ENCODE measurements at places on chromosomes 7 and 10. TPM values are rescaled to one million over a fixed set of nuclear protein-coding genes. Genes with fewer than 3 reads are reported as not detected.

DNA sequence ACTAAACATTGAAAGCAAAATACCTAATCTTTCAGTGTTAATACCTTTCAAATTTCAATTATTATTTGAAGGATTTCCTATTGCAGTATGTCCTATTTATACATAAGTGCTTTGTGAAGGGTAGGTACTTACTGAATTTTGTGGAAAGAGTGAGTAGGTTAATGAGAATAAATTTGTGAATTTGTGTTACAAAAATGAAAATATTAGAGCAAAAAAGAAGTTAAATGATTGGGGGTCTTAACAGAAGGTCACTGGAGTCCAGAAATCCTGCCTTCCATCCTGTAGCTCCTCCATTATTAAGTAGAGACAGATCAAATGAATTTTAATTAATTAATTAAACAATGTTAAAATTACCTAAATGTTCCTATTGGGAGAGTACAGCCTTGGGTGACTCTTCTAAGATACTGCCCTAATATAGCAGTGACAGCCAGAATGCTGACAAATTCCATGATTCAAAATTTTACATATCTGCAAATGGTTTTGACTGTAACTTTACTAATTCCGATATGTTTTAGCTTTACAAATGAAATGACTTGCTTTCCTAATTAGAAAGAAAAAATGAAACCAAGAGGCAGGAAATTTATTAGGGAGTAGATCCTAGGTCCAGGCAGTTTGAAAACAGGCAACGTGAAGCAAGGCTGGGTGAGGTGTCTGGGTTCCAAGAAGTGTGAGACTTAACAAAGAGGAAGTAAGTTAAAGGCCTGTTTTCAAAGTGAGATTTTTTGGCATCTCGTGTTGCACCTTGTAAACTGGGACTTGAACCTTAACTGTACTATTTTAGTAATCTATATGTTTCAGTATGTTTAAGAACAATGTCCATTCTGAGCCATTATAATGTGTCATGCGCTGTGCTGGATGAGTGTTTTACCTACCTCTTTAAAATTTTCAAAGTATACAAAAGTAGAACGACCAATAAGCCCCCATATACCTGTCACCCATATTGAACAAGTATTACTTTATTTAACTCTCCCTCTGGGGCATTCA lies 1.5 kb downstream of the PIK3CG start:
- DNase-seq = no peak

DNA sequence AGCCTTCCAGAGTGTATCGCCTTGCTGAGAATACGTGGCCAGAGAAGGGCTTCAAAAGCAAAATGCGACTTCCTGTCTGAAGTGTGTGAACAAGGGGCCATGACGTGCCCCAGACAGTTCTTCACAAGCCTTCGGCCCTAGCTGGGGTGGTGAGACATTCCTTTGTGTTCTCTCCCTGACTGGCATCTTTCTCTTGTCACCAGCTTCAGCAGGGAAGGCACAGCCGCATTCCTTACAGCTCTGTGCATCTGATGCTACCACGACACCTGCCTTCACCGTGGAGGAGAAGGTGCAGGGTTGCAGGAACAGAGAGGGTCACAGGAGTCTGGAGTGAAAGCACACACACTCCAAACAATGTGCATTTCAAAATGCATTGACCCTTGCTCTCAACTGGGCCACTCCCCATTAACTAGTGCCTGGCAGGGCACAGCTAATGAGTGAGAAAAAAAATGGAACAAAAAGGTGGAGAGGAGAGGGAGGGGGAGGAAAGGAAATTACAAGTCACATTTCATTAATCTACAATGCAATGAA lies 93.4 kb downstream of the GPR26 start:
- no peak for DNase-seq

DNA sequence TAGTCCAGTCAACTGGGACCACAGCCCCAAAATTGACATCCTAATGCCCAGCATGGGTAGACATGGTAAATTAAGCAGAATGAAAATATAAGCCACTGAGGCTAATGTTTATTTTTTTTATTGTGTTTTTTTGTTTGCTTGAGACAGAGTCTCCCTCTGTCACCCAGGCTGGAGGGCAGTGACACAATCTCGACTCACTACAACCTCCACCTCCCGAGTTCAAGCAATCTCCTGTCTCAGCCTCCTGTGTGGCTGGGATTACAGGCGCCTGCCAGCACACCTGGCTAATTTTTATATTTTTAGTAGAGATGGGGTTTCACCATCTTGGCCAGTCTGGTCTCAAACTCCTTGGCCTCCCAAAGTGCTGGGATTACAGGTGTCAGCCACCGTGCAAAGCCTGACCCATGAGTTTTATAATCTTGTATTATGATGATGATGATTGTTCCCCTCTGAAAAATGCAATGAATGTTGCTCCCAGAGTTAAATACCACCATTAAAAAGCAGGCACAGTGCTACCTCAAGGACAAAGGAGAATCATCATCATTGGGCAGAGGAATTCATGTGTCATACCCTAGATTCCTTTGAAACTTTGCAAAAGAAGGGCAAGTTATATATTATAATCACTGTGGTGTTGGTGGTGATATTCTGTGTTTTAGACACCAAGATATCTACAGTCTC lies 228.0 kb downstream of the PARD3 start:
- no peak for DNase-seq

DNAJB12 gene
- 48.1 TPM for total RNA-seq

GRCh38 chr10:25839683-25840082 lies 94.3 kb upstream of the MYO3A start:
- DNase-seq = no peak

HHEX gene
- total RNA-seq = 10.6 TPM

NUTM2A gene
- total RNA-seq = 1.3 TPM

PIP gene
- total RNA-seq = 1.6 TPM

GRCh38 chr10:35572583-35572982 lies 32.6 kb upstream of the GJD4 start:
- DNase-seq = no peak

DNA sequence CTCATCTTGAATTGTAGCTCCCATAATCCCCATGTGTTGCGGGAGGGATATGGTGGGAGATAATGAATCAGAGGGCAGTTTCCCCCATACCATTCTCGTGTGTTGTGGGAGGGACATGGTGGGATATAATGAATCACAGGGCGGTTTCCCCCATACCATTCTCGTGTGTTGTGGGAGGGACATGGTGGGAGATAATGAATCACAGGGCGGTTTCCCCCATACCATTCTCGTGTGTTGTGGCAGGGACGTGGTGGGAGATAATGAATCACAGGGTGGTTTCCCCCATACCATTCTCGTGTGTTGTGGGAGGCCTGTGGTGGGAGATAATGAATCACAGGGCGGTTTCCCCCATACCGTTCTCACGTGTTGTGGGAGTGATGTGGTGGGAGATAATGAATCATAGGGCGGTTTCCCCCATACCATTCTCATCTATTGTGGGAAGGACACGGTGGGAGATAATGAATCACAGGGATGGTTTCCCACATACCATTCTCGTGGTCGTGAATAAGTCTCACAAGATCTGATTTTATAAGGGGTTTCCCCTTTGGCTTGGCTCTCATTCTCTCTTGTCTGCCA lies 271.0 kb downstream of the MAD1L1 start:
- DNase-seq = no peak

CTAGE15 gene
- total RNA-seq = not detected

GRCh38 chr7:143285806-143286521 lies 1.2 kb downstream of the TMEM139 start:
- DNase-seq = no peak

GRCh38 chr10:96996275-96996965 lies 164.3 kb downstream of the LCOR start:
- no peak for DNase-seq

GRCh38 chr10:122185643-122186042 lies 85.5 kb upstream of the BTBD16 start:
- no peak for DNase-seq

DNA sequence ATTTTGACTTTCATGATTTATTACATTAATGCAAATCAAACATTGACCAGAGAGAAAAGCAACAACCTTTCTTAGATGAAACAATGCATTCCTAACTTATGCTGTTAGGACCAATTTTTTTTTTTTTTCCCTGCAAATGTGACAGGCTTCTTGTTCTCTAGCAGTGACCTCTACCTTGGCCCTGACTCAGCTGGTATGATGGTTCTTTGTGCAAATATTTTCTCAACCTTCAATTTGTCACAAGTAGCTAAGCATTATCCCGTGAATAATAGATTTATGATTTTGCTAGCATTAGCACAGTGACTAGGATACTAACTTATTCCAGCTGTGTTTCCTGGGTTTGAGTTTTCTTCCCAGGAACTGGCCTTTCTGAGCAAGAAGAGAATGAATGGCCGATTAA lies 64.9 kb downstream of the PPP1R9A start:
- no peak for DNase-seq

DNA sequence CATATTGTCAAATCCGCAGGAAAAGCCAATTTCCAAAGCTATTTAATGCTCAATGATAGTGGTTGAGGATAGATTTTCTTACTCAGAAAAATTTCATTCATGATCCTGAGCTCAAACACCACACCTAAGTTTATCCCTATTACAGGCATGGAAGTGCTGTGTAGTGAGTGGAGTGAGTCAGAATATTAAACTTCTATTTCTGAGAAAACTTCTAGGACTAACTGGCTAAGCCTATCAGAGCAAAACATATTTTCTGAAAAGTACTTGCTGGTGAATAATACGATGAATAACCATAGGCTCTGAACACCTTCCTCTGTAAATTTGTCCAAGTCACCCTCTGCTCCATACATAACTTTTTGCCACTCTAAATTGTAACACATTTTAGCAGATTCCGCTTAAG lies 221.5 kb downstream of the SUGCT start:
- DNase-seq = no peak

GRCh38 chr7:142303650-142304049 lies 45.8 kb upstream of the PRSS58 start:
- no peak for DNase-seq

DNA sequence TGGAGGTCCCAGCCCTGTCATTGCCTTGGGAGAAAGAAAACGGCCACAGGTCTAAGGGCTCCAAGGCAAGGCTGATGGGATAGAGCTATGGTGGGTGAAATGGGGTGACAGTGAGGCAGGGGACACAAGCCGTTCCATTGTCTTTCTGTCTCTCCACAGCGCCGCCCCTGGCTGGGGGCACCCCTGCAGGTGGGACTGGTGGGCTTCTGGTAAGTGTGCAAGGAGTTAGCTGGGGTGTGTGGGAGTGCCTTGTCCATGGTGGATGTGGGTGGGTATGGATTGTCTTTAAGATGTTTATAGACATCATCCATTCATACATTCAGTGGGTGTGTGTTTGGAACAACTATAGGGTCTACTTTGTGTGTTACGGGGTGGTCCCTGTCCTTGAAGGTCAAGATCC lies 7.5 kb downstream of the SFXN3 start:
- no peak for DNase-seq

R3HCC1L gene
- total RNA-seq = 12.2 TPM

DNA sequence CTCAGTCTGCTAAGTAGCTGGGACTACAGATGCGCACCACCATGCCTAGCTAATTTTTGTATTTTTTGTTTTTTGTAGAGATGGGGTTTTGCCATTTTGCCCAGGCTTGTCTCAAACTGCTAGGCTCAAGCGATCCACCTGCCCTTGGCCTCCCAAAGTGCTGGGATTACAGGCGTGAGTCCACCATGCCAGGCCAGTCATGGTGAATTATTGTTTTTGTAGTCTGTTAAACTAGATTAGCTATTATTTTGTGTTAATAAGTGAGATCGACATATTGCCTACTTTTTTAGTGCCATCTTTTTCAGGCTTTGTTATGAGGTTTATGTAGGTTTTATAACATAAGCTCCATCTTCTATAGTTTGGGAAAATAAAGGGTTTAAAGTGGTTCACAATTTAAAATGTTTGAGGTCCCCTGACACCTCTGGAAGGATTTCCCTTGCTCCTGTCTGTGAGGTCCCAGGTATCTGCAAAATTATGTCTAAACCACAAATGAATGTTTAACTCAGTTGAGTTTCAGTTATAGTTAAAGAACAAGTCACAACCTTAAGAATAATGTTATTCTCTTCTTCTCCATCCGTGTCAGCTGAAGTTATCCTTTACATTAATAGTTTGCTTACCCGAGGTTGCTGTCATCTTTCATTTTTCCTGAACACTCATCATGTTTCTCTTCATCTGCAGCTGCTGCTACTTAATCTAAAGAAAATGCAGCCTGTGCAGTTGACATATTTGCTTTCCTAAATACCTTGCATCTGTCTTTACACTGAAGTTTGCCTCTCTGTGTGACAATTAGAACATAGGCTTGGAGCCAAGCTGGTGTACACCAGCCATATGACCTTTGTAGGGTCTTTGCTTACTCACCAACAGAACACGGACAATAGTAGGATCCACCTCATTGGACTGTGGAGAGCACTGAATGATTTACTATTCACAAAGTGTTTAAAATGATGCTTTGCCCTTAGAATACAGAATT lies 8.9 kb upstream of the VSTM4 start:
- DNase-seq = no peak

GIMAP5 gene
- total RNA-seq = 18.7 TPM

DNA sequence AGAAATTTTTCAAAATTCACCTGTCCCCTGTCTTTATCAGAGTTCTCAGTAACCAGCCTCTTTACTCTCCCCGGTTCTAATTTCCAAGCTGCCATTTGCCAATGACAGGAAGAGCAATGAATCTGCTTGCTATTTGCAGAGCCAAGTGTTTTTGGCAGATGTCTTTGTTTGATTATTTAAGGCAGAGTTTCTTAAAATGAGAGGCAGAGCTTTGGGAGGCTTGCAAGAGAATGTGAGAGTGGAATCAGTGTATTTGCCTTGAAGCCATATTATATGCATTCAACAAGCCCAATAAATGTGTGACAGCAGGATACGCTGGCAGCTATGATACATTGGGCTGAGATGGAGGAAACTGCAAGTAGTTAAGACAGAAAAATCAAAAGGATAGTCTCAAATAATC lies 196.5 kb downstream of the PHF14 start:
- DNase-seq = no peak

BBIP1 gene
- total RNA-seq = 35.0 TPM

GRCh38 chr10:114131094-114131493 lies 42.9 kb downstream of the CCDC186 start:
- no peak for DNase-seq

CAMK2G gene
- 27.2 TPM for total RNA-seq

Data from breast epithelium (tissue), 4 donors.